NT2/D1 (cell line): ENCODE measurements at places on chromosomes 3 and 15.

DNA sequence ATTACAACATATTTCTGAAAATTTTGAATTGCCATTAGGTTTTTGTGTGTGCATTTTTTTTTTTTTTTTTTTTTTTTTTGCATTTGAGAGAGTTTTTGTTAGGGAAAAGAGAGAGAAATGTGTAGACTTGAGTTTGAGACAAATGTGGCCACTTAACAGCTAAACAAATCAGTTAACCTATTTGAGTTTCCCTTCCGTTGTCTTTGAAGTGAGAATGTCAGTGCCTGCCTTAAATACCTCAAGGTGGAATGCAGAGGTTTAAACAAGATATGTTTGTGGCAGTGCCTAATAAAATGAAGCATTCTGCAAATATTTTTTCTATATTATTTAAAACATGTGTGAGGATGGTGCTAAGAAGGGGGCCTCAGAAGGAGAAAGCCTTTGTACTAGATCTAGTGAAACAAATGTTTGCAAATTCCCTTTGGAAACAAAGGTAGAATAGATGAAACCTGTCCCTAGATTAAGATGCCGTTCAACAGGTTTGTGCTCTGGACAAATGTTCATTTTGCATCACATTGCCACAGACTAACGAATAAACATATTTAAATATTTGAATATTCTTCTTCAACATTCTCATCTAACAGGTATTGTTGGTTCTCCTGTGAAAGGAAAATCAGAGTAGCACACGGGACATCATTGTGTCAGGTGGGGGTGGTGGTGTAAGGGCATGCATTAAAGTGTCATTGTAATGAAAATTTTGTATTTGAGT is 80.7 kb downstream of the SATB1 start:
- DNase-seq: peak; percentile 68

- peak; percentile 66 for DNase-seq
Measured at GRCh38 chr3:138833899-138834595, 681 bp downstream of the PIK3CB start.

GRCh38 chr3:116561529-116561928 is 116.2 kb upstream of the LSAMP start:
- DNase-seq: no peak

DNA sequence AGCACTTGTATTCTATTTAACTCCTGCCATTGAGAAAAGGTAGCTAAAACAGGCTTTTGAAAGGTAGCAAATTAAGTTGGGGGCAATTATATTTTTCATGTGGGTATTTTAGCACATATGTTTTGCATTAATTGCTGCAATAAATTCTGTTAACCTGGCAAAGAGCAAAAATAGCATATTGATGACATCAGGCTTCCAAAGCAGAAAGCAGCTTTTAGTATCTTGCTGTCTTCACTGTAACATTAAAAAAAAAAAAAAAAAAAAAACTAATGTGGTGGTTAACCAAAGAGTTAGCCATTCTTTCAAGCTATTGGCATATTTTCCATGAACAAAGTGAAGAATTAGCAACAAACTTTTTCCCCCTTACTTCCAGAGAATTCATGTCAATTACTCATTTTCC is 9.1 kb downstream of the EPHA3 start:
- DNase-seq: no peak

- DNase-seq: peak; percentile 58
Measured at GRCh38 chr3:134601539-134602439, 49.0 kb downstream of the KY start.
